PC-9 (cell line): ENCODE measurements at places on chromosomes 12 and 14.

DNA sequence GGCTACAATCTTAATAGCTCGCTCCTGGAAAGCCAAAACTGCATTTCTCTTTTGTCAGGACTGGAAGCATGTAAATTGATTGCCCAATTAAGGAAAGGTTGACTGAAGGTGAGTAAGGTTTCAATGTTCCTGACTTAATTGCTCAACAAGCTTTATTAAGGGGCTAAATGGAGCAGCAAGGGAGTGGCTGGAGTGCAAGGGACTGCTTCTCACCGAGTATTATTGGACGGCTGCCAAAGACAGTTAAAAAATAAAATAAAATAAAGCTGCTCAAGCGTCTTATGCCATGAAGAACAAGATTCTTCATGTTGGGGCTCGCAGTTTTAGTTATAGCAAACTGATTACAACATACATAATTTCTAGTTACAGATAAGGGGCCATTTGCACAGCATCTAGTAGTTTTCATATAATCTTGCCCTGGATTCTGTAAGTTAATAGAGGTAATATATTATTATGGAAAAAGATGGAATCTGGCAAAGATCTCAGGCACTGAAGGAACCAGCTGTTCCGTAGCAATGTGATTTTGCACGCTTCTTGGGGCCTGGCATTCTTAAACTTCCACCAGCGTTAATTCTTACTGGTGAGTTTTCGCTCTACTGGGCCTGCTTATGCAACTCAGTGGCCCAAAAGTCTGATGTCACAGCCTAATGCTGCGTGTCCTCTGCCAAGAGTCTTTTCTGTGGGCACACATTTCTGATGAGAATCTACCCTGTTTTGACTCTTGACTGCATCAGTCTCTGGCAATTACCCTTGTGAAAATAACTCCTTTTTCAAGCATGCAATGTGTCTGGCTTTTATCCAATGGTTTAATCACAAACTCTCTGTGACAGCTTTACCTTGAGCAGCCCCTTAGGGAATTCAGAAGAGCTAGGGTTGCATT is 108.5 kb downstream of the SLC38A1 start:
- no peak for DNase-seq

DNA sequence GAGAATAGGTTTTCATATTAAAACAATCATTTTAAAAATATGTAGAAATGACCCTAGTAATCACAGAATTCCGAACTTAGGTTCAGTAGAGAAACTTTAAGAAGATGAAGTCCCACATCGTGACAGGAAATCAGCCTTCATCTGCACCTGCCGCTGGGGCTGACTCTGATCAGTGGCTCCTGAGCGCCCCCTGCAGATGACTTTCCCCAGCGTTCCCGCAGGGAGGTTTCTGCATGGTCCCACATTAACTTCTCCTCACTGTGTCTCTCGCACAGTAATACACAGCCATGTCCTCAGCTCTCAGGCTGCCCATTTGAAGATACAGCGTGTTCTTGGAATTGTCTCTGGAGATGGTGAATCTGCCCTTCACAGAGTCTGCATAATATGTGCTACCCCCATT is 1131.1 kb downstream of the TMEM121 start:
- DNase-seq, result no peak

GRCh38 chr12:82660541-82661325 is 26.0 kb upstream of the TMTC2 start:
- DNase-seq, result no peak

DNA sequence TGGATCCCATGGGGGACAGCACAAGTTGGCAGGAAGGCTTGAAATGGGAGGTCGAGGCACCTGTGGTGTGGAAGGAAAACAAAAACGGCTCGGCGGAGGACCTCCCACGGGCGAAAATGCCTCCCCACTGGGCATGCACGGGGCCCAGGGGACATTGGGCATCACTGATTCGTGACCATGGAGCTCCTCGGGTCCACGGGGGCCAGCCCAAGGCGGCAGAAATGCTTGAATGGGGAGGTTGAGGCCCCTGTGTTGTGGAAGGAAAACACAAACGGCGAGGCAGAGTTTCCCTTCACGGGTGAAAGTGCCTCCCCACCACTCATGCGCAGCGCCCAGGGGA is 376.0 kb downstream of the ALG10 start:
- no peak for DNase-seq

DNA sequence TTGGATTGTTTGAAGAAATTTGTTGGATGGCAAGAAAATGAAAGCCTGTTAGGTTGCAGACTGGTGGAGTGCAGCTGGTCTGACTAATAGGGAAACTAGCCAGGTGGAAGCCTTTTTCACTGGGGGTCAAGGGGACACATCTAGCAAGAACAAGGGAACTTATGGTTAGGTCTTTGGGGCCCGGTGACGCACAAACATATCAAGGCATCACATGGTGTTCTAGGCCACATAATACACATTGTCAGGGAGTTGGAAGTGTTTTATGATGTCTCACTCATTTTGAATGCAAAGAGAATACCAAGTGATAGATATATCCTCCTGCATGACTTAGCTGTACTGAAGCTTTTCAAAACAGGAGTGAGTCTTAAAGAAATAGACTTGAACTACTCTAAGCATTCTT is 351.2 kb downstream of the KCNH5 start:
- DNase-seq, result no peak

- no peak for DNase-seq
Measured at GRCh38 chr12:115801871-115802270, 475.6 kb downstream of the MED13L start.

DNA sequence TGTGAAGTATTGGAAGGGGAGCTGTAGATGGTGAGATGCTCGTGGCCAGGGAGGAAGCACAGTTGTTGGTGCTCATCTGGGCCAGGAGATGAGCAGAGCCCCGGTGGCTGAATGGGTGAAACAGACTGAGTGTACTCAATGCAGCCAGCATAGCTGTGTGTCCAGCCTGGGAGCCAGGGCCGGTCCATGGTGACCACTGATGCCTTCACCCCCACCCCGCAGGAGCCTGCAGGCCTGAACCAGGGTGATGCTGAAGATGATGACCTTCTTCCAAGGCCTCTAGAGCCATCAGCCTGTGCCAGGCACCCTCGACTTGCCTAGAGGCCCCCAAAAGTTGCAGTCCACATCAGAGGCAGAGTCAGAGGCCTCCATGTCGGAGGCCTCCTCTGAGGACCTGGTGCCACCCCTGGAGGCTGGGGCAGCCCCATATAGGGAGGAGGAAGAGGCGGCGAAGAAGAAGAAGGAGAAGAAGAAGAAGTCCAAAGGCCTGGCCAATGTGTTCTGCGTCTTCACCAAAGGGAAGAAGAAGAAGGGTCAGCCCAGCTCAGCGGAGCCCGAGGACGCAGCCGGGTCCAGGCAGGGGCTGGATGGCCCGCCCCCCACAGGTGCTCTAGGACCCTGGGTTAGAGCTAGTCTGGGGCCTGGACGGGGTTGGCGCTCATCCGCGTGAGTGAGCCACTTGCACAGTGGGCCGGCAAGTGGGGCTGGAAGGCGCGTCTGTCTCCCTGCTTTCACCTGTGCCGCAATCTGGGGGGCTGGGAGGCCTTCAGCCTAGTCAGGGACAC is 3.0 kb downstream of the TNFAIP2 start:
- peak; percentile 35 for DNase-seq

- DNase-seq, result peak; percentile 87
Measured at GRCh38 chr14:52703225-52703624, 3.8 kb upstream of the PSMC6 start.

GRCh38 chr14:74155749-74156148 is 71.0 kb downstream of the LIN52 start:
- DNase-seq, result no peak
